Caco-2 (cell line): ENCODE measurements at places on chromosomes 2 and 18.

GRCh38 chr2:143158551-143159485 lies 29.6 kb downstream of the ARHGAP15 start:
- DNase-seq, result no peak

DNA sequence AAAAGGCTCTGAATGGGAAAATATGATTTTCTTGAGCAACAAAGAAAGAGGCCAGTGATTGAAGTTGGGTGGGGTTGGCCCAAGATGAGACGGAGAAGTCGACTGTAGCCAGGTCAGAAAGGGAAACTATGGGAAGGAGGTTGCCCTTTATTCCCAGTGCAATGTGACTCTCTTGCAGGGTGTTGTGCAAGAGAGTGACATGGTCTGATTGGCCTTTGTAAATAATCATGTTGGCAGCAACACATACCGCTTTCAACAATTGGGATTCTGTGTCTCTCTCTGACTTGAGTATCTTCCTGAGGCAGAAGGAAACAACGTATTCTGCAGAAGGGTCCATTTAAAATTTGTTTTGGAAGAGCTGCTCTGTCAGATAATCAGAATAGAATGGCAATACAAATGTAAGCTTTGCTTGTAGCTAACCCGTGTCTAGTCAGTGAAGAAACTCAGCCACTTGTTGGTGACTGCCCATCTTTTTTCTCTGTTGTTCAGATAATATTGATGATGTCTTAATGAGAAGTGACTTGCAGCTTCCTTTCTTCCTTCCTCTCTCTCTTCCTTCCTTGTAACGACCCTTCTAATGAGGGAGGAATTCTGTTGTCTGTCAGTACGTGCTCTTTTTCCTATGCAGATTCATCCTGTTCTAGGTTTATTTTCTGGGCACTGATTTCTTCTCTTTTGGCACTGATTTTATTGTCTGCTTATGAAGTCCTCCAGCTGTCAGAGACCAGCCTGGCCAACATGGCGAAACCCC lies 311.0 kb upstream of the FAM98A start:
- no peak for DNase-seq

DNA sequence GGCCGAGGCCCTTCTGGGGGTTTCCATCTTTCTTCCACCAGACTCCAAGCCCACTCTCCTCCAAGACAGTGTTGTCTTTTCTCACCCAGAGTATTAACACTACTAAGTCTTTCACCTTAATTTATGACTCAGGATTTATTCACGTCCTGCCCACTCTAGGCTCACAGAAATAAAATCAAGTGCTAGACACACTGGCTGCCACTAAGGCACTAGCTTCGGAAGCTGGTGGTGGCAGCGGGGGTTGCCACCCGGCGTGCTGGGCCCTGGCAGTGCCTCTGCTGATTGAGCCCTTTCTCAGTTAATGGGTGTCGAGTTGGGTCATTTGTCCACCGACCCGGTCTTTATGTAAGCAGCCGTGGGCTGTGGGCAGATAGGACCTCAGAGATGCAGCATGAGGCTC lies 93.6 kb upstream of the FZD5 start:
- no peak for DNase-seq

GRCh38 chr2:199775267-199775666 lies 75.7 kb downstream of the FTCDNL1 start:
- no peak for DNase-seq

GRCh38 chr2:170361090-170361936 lies 183.4 kb downstream of the MYO3B start:
- peak; percentile 70 for DNase-seq

DNA sequence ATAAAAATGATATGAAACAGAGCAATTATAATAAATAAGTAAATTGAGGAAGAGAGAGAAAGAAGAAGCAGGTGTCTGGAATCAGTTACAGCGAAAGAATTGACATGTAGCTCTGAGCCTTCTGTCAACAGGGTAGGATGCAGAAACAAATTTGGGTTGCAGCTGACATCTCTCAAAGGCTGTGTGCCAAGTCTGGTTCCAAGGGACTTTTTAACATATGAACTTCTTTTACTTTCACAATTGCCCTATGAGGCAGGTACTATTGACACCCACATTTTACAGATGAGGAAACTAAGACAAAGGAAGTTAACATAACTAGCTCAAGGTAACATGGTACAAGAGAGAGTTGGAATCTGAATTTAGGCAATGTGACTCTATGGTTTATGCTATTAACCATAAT lies 260.0 kb downstream of the ASXL3 start:
- no peak for DNase-seq

DNA sequence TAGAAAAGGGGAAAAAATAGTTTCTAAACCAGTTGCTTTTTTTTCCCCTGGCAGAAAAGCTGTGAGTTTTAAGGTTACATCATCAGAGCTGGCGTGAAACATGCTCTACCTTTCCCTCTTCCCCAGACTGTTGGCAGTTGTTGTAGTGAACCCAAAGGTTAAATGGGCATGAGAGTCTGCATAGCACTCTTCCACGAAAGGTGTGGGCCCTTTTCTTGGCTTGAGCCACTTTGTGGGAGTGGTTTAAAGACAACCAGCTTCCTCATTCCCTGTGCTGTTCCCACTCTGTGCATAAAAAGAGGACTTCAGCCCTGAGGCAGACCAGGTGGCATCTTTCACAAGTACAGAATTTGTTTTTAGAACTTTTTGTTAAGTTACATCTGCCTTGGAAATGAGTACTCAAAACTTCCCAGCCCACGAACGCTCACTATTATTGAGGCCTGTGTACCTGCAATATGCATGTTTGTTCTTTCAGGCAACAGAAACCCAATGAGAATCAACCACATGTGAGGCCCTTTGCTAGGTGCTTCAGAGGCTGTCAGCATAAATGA lies 243.8 kb downstream of the BABAM2 start:
- no peak for DNase-seq

- no peak for DNase-seq
These were observed 368.2 kb downstream of the CDH2 start for GRCh38 chr18:27808683-27809082.

DNA sequence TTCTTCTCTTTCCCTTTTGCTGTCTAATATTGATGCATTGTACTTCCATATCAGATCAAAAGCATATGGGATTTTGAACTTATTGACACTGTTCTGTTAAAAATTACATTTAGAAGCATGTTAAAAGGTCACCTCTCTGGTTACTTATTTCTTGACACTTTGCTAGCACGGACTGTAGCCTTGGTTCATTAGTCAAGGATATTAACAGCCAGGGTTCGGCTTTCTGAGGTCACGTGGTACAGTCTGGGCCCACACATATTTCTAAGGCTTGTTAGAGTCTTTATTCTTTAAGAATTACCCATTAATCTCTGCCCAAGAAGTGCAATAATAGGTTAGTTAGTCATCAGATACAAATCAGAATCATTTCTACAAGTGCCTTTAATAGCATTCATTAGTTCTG lies 1035.8 kb upstream of the FANCL start:
- no peak for DNase-seq

GRCh38 chr2:161243312-161243711 lies 64.9 kb upstream of the PSMD14 start:
- DNase-seq, result no peak

DNA sequence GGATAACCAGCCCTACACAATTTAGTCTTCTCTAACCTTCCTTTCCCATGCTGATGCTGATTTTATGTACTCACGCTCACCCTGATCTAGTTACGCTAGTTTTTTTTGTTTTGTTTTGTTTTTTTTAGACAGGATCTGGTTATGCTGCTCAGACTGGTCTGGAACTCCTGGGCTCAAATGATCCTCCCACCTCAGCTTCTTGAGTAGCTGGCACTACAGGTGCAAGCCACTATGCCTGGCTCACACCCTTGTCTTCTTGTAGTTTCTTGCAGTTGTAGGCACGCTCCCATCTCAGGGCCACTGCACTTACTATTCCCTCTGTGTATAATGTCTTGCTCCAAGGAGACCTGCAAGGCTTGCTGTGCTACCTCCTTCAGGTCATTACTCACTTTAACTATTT lies 6.2 kb downstream of the PELI1 start:
- no peak for DNase-seq

DNA sequence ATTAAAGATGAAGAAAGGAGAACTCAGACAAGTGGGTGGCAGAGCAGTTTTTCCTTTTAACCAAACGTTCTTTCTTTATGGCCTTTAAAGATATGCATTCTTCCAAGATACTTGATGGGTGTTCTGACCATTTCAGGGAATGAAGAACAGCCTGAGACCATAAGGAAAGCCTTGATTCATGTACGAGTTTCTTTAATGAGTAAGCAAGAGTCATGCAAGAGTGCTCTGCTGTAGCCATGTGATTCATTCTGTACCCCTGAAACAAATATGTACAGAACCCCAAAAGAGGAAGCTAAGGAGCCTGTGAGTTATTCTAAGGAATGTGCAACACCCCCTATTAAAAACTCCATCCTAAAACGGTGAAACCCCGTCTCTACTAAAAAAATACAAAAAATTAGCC lies 372.8 kb downstream of the MTX2 start:
- no peak for DNase-seq

DNA sequence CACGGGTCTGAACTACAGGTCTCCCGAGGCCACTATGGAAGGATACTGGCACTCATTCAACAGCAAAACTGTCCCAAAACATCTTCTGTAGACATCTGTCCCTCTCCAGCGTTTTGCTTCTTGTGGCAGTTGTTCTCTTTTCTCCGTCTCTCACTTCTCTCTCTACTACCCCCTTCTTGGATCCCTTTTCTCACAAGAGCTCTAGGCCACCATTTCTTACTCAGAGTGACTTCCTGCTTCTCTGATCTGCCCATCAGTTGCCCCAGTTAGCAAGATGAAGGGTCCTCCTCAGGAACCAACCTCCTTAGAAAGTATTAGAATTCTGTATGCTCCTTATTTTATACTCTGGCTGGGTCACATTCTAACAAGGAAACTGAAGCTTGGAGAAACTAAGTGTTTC lies 32.6 kb downstream of the BCL2 start:
- DNase-seq, result no peak

- peak; percentile 68 for DNase-seq
These were observed 76.7 kb downstream of the RND3 start for GRCh38 chr2:150410809-150411208.

DNA sequence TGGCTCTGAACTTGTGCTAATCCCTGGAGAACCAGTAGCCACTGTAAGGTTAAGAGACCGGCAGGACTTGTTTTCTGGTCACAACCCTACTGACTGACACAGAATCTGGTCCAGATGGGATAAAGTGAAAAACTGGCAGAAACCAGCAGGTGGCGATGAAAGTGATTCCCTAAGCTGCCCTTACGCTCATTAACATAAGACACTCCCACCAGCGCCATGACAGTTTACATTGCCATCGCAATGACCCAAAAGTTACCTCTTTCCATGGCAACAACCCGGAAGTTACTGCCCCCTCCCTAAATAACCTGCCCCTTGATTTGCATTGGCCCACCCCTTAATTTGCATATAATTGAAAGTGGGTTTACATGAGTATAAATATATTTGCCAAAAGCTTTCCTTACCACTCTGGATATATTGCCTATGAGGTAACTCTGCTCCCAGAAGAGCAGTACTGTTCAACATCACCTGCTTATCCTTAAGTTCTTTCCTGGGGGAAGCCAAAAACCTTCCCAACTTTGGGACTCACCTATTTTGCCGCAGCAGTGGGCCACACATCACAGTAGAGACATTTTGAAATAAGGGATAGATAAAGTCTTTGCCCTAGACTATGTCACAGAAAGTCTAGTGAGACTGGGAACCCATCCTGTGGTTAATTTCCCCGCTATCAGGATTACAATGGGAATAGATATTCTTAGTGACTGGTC lies 35.8 kb upstream of the AFF3 start:
- peak; percentile 40 for DNase-seq

DNA sequence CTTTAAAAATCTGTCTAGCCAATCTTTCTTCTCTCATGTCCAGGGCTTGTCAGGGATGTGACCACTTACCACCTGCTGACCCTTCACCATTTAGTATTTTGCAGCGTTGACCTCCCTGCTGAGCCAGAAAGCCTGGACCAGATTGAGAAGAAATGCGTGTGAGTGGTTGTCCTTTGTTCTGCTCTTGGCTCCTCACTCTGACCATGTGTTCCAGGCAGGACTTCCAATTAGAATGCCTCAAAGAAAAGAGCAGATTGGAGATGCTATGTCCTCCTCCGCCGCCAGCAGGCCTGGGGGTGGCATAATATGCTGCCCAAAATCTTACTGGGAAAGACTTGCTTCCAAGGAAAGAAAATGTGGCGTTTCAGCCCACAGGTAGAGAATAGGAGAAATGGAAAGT lies 894.1 kb downstream of the SLC4A3 start:
- DNase-seq, result no peak

DNA sequence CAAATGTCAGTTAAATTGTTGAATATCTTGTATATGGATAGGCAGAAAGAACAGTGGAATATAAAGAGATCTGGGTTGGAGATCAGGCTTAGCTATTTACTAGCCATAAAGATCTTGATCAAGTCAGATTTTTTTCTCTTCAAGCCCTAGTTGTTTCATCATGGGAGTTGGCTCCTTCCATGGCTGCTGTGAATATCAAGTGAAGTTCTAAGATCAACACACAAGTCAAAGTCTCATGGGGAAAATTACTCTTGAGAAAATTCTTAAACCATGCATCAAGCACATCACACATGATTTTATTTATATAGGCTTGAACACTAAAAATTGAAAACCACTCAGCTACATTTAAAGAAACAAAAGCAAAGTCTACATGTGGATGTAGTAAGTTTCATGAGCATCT lies 79.8 kb downstream of the C1D start:
- no peak for DNase-seq

DNA sequence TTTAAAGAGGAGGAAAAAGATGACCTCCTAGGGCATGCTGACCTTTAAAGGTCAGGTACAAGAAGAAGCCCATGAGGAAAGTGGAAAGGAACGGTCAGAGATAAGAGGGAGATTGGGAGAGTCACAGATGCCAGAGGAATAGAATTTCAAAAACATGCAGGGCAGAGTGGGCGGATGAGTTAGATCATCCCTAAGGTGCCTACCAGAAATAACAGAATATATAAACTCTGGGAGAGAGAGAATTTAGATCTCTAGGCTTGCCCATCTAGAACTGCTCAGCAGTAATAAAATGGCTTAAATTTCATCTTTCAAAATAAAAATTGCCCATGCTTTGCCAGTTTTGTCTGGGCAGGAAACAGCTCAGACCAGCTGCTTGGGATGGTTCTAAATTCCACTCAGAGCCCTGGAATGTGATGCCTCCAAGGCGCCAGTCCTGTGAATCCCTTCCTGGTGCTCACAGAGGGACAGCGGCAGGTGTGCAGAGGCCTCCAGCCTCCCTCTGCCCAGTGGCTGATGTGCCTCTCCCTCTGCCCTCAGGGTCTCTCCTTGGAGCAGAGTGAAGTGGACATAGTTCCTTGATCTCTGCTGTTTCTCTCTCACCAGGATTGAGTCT lies 130.9 kb downstream of the ANTXR1 start:
- DNase-seq, result no peak

DNA sequence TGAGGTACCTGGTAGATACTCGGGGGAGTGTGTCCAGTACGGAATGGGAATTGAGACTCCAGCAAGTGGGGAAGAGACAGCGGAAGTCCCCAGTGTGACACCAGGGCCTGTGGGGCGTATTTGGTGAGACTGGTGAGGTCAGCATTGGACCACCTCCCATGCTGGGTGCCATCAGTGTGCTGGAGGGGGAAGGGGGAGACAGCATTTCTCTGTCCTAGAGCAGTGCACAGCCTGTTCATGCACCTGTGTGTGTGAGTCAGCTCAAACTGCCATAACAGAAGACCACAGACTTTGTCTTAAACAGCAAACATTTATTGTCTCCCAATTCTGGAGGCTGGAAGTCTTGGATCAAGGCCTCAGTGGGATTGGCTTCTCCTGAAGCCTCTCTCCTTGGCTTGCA lies 301.8 kb downstream of the GBX2 start:
- DNase-seq, result no peak

- no peak for DNase-seq
These were observed 77.9 kb upstream of the FZD7 start for GRCh38 chr2:201955702-201956141.
